ENCODE measurements at places on chromosomes 1 and 21.
A peak's percentile ranks its signal among the peaks of the same experiment; 100 is the strongest.

DNA sequence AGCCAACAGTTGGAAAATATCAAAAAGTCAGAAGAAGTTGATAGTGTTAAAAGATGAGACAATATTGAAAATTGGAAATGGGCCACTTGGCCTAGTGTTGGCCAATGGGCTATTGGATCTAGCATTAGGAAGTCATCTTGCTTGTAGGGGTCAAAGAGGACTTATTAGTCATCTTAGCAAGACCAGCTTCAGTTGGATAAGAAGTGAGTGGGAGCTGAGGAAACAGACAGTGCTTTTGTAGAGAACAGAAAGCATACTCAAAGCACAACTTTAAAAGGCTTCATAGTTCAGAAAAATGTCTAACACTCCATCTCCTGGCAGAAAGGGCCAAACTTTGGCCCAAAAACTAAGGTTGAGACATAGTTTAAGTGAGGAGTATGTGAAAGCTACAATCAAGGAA is 139.9 kb upstream of the PKN2 start:
- no peak for DNase-seq

DNA sequence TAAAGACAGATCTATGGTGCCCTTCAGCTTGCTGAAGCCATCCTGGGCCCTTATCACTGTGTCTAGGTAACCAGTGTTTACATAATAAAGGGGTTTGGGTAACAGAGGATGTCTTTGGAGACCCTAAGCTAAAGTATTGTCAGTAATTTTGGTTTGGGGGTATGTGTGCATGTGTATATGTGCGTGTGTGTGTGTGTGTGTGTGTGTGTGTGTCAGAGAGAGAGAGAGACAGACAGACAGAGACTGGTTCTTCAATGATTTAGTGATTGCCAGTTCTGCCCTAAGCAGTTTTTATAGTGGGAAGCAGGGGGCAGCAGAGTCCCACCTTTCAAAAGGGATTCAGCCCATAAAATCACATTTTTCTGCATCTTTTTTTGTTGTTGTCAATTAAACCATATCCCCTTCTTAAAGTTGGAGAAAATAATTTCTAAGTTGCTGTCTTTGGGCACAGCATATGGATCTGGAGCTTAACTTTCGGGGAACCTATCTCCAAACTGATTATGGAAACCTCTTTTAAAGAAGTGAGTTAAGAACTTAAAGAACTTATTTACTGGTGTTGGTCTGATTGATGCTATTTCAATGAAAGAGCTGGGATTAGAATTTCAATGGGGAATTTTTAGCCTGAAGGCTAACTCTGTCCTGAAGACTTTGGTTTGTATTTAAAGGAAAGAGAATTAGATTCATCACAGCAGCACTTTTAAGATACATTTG is 51.1 kb downstream of the ZNF326 start:
- no peak for DNase-seq

- no peak for DNase-seq
Measured at GRCh38 chr1:28273216-28273860, 14.0 kb downstream of the SESN2 start.

- no peak for DNase-seq
Measured at GRCh38 chr1:8943498-8944405, 1.9 kb upstream of the CA6 start.

- no peak for DNase-seq
Measured at GRCh38 chr1:58773406-58773840, 10.4 kb downstream of the JUN start.

DNA sequence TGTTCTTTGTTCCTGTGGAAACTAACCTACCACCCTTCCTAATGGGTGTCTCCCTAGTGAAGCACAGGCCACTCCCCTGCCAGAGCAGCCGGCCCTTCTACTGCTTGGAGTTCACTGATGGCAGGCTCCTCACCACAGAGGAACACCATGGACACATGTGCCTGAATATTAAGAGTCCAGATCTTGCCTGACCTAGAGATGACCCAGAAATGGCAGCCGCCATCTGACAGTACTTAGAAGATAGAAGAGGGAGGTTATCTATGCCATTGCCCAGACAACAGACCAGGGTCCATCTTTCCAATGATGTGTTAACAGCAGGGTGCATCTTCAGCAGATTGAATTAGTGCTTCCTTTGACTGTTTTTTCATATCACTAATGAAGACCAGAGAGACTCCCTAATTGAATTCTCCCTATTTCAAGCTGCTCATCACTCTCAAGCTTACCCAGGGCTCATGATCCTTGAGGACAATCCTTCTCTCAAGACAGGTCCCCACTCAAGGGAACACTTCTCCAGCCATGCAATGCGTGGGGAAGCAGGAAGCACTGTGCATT is 59.8 kb downstream of the PLEKHA6 start:
- DNase-seq = no peak

DNA sequence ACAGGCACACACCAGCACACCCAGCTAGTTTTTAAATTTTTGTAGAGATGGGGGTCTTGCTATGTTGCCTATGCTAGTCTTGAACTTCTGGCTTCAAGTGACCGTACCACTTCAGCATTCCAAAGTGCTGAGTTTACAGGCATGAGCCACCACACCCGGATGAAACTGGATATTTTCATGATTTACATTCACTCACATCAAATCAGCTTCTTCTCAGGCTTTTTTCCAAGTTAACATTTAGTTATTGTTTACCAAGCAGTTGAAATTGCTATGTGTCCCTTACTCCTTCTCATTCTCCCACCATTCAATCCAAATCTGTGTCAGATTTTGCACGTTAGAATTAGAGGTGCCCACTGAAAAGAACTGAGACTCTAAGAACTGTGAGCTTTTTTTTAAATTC is 18.4 kb downstream of the RIT1 start:
- no peak for DNase-seq

GRCh38 chr1:56057466-56058405 is 521.6 kb downstream of the PLPP3 start:
- DNase-seq = no peak

- DNase-seq = no peak
Measured at GRCh38 chr1:164780863-164781262, 221.9 kb downstream of the PBX1 start.

GRCh38 chr1:44617703-44618029 is 56.6 kb downstream of the TMEM53 start:
- no peak for DNase-seq

DNA sequence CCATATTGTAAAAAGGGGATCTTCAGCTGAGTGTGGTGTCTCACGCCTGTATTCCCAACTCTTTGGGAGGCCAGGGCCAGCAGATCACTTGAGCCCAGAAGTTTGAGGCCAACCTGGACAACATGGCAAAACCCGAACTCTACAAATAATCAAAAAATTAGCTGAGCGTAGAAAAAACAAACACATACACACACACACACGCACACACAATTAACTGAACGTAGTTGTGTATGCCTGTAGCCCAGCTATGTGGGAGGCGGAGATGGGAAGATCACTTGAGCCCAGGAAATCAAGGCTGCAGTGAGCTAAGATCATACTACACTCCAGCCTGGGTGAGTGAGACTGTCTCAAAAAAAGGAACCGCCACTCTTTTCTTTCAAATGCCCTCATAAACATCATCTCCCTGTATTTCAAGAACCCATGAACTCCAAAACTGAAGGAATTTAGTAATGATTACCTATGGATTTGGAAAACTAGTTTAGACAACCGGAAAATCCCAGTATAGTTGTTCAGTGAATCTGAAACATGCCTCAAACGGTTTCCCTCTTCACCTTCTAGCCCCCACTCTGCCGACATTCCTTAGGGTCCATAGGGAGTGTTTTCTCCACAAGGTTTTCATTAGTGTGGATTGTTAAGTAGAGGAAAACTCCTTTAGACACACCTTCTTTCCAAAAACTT is 4.5 kb downstream of the TXNIP start:
- DNase-seq = no peak

GRCh38 chr1:89563957-89564604 is 39.5 kb downstream of the LRRC8B start:
- no peak for DNase-seq

- no peak for DNase-seq
Measured at GRCh38 chr1:16235944-16236510, 956 bp downstream of the CPLANE2 start.

- no peak for DNase-seq
Measured at GRCh38 chr1:11286735-11287410, 13.9 kb downstream of the UBIAD1 start.

- no peak for DNase-seq
Measured at GRCh38 chr1:109247401-109248365, 1.7 kb upstream of the CELSR2 start.

DNA sequence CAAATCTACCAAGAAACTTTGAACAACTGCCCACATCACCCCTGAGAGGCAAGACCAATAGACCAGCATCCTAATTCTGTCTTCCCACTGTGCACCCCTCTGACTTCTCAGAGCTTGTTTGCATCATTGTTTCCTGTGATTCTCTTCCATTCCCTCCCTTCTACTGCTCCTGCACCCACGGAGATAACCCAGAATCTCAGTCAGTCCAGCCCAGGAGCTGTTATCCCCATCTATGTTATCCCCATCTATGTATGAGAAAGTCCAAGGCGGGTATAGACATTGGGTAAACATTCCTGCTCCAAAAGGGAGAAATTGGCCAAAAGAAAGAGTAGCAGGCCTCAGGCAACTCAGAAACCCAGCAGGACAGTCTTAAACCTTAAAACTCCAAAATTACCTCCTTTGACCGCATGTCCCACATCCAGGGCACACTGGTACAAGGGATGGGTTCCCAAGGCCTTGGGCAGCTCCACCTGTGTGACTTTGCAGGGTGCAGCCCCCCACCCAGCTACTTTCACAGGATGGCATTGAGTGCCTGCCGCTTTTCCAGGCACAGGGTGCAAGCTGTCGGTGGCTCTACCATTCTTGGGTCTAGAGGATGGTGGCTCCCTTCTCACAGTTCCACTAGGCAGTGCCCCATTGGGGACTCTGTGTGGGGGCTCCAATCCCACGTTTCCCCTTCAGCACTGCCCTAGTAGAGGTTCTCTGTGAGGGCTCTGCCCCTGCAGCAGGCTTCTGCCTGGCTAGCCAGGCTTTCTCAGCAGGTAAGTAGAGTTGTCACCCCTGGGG is 414.8 kb downstream of the NPHP4 start:
- DNase-seq = no peak

- peak; percentile 65 for DNase-seq
Measured at GRCh38 chr1:26289158-26290059, 9.5 kb downstream of the SH3BGRL3 start.

DNA sequence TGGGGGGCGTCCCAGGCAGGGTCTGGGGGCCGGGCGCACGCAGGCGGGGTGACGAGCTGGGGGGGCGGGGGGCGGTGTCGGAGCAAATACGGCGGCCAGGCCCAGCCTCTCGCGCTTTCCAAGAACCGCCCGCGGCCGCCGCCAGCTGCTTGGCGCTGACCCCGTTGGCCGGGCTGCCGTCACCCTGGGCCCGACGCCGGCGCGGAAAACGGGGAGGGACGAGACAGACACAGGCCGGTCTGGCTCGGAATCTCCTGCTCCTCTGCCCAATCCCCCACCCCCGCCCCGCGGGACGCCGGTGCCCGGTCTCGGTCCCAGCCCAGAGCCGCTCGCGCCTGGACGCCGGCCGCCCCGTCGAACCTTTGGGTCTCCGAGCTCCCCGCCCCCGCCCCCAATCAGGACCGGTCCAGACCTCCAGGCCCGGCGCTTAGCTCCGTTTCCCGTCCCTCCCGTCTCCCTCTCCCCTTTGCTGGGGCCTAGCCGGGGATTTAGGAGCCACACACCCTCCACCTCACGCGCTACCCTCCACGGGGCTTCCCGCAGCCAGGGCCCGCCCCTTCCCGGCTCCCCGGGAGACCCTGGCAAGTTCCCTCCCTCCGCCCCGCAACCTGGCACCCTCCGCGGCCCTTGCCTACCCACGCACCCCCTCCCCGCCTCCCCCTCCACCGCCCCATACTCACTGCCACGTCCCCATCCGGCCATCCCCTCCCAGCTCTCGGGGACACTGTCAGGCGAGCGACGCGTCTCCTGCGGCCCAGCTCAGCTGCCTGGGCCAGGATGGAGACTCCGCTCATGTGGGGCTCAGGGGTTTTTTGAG is 800 bp upstream of the MMP23B start:
- DNase-seq = peak; percentile 93

DNA sequence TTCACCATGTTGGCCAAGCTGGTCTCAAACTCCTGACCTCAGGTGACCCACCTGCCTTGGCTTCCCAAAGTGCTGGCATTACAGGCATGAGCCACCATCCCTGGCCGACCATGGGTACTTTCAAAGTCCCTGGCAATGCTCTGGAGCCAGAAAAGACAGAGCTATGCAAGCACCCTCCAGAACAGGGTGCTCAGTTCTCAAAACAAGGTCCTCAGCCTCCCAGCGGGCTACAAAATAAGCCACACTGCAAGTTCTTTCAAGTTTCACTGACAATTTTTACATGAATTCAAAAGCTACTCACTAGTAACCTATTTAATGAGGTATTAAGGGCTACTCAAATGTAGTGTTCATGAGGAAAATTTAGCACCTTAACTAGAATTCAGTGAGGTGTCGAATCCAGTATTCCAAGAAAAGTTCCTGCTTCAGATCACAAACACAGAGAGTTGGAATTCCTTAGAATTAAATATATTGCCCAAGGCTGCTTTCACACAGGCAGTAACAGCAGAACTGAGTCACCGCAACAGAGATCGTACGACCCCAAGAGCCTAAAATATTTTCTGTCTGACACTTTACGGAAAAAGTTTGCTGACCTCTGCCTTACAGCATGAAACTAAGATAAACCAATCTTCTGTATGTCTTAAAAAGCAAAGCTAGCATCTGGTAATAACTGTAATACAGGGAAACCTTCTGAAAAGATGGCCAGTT is 60.7 kb downstream of the HSF2BP start:
- no peak for DNase-seq

DNA sequence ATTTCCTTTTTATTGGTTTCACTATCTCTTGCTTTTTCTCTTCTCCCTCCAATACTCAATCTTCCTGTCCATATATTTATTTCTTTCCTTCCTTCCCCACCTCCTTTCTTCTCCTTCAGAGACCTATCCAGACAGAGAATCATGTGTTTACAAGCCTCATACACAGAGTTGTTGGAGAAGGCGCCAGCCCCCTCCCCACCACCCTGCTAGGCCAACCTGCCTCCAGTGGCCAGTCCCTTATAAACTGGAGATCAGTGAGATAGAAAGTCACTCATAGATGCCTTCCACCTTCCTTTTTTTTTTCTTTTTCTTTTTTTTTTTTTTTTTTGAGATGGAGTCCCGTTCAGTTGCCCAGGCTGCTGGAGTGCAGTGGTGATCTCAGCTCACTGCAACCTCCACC is 53.3 kb downstream of the CD247 start:
- DNase-seq = no peak

GRCh38 chr1:50968821-50969610 is 1.0 kb upstream of the CDKN2C start:
- DNase-seq = peak; percentile 77

- DNase-seq = peak; percentile 79
Measured at GRCh38 chr1:15153842-15154479, 414 bp downstream of the TMEM51 start.

DNA sequence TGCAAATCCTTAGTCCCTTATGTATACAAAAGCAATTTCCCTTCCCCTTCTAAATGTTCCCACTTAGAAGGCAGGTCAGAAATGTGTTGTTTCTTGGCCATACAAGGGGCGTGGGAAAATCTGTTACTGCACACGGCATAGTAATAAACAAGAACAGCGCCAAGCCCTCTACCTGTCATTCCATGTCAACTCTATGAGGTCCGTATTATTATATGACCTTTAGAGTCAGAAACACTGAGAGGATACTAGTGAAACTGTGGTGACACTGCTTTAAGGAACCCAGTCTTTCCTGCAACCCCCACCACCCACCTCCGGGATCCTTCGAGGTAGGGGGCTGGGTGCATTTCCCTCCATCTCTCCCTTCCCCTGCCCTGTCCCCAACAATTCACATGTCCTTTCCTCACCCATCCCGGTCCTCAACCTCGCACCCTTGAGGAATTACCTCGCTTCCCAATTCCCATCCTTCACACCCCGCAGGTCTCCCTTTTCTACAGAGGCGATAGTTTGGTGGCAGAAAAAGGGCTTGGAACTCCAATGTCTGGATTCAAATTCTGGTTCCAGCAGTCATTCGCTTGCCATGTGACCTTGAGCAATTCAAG is 647 bp downstream of the SDHB start:
- DNase-seq = no peak

Data from left forelimb (tissue), 1 donor.